Kidney epithelial cell (primary cell): ENCODE measurements at places on chromosomes 4 and X. TPM values are rescaled to one million over a fixed set of nuclear protein-coding genes. Genes with fewer than 3 reads are reported as not detected.

PRDM5 gene
- total RNA-seq = 7.1 and 7.3 TPM in 2 replicates

SMS gene
- 129 and 142 TPM in 2 replicates for total RNA-seq

IL21 gene
- not detected in 2 replicates for total RNA-seq

ANK2 gene
- 35.5 and 46.0 TPM in 2 replicates for total RNA-seq

MTNR1A gene
- 0.21 TPM in 1 of 2 replicates, not detected in the other for total RNA-seq

SNCA gene
- total RNA-seq = 7.6 and 8.7 TPM in 2 replicates

UCHL1 gene
- total RNA-seq = 1,761 and 1,994 TPM in 2 replicates

PTCHD1 gene
- total RNA-seq = 0.17 and 0.68 TPM in 2 replicates
